ENCODE measurements at places on chromosomes 2 and 18. TPM values are rescaled to one million over a fixed set of nuclear protein-coding genes. Genes with fewer than 3 reads are reported as not detected.

DNA sequence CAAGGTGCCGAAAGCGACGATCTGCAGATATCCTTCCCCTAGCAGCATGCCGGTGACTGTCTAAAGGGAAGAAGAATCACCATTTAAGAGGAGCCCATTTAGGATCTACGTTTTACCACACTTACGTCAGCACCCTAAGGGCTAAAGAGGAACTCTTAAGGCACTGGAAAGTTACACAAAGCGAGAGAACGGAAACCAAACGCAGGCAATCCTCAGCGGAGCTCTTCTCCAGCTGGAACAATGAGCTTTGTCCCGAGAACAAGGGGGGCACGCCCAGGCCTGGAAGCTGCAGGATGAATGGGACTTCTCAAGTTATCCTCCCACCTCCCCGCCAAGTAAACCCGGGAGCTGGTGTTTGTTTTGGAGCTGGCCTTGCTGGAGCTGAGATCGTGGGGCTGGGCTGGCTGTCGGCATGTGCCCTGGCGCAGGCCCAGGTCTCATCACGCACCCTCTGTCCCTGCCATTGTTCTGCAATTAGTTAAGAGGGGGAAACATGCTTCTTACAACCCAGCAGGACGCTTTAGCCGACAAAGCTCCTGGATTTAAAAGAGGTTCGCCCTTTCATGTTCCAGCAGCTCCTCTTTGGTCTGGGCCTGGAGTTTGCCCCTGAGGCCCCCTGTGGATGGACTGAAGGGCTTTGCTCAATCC is 36.4 kb downstream of the PXDN start:
- peak; percentile 49 for DNase-seq

GRCh38 chr2:109516445-109517117 is 97.2 kb downstream of the SEPTIN10 start:
- peak; percentile 75 for DNase-seq

DNA sequence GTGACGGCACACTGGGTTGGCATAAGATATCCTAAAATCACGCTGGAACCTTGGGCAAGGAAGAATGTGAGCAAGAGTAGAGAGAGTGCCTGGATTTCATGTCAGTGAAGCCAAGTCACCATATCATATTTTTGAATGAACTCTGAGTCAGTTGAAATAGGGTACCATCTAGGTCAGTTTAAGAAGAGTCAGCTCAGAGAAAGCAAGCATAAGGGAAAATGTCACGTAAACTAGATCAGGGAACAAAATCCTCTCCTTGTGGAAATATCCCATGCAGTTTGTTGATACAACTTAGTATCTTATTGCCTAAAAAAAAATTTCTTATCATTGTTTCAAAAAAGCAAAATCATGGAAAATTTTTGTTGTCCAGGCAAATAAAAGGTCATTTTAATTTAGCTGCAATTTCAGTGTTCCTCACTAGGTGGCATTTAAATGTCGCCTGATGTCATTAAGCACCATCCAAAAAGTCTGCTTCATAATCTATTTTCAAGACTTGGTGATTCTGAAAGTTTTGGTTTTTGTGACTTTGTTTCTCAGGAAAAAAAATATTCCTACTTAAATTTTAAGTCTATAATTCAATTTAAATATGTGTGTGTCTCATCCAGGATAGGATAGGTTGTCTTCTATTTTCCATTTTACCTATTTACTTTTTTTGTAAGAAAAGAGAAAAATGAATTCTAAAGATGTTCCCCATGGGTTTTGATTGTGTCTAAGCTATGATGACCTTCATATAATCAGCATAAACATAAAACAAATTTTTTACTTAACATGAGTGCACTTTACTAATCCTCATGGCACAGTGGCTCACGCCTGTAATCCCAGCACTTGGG is 19.6 kb downstream of the RSAD2 start:
- no peak for DNase-seq

DNA sequence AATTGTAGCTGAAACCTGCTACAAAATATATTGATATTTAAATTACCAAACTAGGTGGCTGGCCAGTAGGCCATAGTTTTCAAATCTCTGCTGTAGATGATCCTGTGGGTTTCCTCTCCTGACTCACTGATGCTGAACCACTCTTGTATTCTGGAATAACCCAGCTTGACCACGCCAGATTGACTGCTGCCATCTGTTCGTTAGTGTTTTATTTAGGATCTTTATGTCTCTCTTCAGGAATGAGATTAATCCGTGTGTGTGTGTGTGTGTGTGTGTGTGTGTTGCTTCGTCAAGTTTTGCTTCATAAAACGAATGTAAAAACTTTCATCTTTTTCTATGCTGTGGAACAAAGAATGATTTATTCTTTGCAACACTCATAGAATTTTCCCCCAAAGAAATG is 187.1 kb downstream of the DYSF start:
- no peak for DNase-seq

DNA sequence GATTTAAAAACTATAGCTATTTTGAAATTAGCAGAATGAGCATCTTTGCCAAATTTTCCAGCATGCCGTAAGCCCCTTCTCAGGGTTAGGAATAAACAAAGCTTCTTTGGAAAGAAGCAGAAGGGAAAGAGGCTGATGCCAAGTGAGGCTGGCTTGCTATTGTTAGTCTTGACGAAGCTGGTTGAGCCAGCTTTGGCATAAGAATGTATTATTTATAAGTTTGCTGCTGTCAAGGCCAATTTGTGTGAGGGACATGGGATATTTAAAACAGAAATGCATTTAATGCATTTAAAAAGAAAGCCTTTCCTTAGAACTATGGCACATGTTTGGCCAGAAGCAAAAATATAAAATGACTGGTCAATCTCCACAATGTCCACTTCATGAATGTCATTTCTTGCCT is 52.5 kb upstream of the TTN start:
- DNase-seq, result no peak

DNA sequence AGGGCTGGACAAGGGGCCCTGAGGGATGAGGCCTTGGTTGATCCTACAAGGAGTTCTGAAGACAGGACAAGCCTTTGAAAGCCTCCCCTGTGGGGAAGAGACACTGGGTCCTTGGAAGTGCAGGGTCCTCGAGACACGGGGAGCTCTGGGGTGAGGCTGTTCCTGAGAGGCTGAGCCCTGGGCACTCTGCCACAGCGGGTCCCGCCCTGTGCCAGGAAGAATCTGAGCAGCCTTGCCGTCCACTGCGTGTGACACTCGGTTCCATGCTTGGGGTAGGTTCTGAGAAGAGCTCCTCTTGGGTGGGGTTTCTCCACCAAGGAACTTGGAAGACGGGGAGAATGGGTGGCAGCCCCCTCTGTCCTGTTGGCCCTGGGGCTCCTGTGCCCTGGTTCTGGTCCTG is 13.9 kb downstream of the SNTG2 start:
- no peak for DNase-seq

ZNF892 gene
- total RNA-seq, result 0.91 TPM

DNA sequence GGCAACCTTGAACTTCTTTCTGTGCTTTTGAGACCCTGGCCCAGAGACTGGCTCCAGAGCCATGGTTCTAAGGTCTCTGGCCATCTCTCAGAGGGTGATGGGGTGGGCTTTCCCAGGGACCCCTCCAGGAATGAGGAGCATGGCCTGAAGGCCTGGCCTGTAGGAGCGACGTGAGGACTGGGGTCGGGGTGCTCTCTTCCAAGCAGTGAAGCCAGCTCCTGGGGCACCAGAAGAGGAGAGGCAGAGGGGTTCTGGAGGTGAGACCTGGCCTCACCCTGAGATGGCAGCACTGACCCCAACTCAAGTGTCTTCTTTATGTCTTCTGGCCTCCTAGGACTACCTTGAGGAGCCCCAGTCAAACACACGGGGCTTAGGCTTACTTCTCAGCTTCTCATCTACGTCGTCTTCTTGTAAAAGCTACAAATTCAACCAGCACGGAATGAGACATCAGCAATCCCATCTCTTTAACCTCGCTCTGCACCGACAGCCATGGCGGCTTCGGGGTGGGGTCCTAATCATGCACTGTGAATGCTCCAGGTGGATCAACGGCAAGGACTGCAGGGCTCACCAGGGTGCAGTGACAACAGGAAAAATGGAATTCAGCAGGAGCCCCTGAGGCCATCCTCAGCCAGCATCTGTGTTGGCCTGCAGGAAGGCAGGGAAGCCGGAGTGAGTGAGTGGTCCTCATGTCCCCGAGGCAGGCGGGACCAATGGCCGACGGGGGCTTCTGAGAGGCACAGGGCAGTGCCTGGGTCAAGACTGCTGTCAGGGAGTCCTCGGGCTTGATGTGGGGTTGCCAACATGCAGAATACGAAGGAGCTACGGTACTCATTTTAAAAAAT is 214.1 kb downstream of the HDAC4 start:
- peak; percentile 42 for DNase-seq

DNA sequence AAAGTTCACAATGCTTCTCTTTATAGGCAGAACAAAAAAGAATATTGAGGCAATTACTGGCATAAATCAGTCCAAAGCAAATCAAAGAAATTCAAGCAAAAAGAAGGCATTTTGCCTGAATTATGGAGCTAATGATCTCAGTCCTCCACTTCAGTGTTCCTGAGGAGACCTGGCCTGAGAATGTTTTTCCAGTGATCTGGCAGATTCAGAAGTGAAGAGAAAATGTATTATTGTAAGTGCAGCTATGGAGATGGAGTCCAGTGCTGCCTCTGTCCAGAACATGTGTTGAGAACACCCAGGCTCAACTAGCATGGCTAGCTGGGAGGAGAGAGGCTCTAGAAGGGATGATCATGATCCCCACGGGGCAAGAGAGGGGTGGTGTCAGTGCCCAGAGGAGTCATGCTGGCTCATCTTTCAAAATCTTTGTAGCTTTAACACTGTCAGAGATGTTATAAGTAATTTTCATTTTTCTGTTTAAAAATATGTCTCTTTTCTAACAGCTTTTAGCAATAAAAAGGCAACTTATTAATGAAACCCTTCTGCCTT is 367.0 kb upstream of the RAB12 start:
- DNase-seq, result no peak

- DNase-seq, result no peak
These were observed 155.3 kb upstream of the MYO3B start for GRCh38 chr2:170022692-170023091.

DNA sequence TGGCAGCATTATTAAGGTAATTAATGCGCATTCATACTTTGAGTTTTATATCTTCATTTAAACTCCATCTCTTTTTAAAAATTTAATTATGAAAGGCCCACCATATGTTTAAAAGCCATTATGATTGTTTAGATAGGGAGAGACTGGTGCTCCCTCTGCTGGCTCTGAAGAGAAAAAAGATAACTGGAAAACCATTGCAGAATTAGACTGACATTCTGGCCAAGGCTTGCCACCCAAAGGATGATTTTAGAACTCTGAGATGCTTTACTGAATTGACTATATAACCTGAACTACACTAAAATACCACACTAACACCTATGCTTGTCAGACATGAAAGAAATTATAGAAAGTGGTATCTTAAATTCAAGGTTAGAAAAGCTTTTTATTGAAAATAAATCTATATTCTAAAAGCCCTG is 127.6 kb upstream of the SPOPL start:
- DNase-seq, result no peak

DNA sequence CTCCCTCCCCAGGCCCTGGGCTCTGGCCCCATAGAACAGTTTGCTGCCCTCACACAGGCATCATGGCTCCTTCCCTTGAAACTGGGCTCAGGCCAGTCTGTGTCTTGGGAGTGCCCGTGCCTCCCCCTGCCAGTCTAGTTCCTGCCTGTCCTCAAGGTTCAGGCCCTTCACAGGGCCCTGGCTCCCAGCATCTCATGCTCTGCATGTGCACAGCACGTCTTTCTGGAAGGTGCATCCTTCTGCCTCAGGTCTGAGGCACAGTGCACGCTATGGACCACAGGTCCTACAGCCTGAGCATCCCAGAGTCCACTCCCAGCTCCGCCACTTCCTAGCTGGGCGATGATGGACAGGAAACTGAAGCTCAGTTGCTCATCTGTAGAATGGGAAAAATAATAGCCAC is 35.6 kb upstream of the FOSL2 start:
- DNase-seq, result no peak
